ENCODE measurements at places on chromosomes 3 and 15.

- DNase-seq = no peak
Observed at GRCh38 chr15:37135225-37135624, 34.9 kb upstream of the MEIS2 start.

GRCh38 chr3:28171962-28172361, 69.5 kb upstream of the CMC1 start:
- no peak for DNase-seq

- peak; percentile 86 for DNase-seq
Observed at GRCh38 chr3:14125193-14126016, 553 bp downstream of the TMEM43 start.

DNA sequence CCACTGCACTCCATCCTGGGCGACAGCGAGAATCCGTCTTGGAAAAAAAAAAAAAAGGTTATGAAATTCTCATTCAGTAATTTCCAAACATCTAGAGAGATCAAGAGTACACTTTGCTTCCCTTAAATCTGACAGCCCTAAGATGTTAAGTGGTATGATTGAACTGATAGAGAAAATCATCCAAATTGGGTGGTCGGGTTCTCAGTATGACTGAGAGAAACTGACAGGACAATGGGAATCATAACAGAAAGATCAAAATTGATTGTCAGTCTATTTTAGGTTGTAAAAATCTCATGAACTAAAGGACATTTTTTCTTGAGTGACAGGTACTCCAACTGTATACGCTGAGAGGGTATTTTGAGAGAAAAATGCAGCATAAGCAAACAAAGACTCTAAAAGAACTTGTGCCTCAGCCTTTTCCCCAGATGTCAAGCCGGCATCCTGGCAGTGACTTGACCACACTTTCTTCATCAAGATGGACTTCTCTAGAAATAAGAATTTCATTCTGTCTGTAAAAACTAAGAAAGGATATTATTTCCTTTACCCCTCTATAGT, 65.8 kb downstream of the MYO5A start:
- no peak for DNase-seq

Data from H54 (cell line).